Midbrain (tissue), 1 donor: ENCODE measurements at places on chromosomes 3 and 15.

- DNase-seq, result no peak
Measured at GRCh38 chr3:23004971-23005370, 198.2 kb upstream of the UBE2E2 start.

DNA sequence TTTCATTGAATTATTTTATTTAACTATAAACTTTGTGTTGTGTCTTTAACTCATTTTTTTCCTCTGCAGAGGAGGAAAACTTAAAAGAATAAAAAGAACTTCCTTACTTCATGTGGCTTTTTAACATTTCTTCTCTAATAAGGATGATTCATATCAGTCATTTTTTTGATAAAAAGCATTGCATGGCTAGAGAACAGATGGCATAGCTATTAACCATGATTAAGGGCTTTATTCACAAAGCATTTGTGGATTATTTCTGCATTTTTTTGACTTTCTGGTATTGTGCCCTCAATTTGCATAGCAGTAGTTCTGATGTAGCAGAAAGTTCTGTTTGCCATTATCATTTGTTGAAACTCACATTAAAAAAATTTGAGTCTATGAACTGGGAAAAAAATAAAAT, 540.8 kb downstream of the SI start:
- no peak for DNase-seq

DNA sequence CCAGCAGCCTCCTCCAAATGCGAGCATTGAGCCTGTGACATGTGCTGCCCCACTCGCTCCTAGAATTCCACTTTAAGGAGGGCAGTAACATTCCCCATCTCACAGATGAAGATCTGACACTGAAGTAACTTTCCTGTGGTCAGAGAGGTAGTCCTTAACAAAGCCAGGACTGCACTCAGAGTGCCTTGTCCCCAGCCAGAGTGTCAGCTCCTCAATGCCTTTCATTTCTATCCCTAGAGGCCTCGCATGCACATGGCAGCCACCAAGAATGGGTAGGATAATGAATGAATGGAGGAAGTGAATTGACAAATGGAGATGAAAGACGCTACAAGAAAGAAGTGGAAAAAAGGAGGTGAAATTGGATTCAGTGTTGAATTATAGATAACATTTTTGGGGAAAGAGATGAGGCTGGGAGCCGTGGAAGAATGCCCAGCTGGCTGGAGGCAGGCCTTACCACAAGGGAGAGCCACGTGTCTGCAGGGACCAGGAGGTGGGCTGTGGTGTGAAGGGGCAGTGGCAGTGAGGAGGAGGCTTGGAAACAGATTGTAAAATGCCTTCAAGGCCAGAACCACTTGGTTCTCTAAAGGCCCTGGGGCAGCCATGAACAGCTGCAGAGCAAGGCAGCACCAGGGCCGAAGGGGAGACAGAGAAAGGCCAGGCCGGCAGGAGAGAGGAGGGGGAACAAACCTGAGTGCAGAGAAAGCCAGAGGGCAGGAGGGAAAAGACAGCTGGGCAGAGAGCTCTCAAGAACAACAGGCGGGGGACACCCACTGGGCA, 10.4 kb downstream of the CFAP92 start:
- no peak for DNase-seq

- no peak for DNase-seq
Measured at GRCh38 chr3:37968813-37969595, 21.6 kb upstream of the VILL start.

- no peak for DNase-seq
Measured at GRCh38 chr3:47394881-47395280, 14.1 kb downstream of the PTPN23 start.

DNA sequence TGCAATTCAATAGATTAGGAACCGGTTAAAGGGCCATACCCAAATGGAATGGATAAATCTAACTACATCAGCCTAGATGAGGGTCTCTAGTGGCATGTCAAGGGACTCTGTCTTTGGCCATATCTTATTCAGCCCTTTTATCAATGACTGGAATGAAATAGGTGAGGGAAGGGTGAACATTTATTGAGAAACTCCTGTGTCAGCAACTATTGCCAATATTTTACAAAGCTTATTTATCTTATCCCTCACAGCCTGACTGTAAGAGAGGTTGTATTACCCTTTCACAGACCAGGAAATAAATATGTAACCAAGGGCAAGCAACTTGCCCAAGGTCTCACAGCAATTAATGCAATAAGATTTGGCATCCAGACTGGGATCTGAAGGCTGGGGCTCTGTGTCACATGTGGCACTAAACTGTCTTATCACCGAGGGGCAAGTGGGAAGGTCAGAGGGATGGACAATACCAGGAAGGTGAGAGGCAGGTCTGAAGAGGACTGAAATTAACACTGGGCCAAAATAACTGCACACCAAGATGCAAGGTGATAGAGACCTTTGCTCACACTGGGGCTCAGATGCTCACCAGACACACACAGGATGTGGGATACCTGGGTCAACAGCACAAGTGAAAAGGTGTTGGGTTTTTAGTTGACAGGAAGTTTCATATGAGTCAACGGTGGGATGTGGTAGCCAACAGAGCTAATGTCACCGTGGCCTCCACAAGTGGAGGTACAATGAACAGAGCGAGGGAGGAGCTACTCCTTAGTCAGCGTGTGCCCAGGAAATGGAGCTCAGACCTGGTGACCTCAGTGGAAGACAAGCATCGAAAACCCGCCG, 261.3 kb downstream of the RPLP1 start:
- DNase-seq, result no peak

- DNase-seq, result no peak
Measured at GRCh38 chr3:127789051-127789450, 33.3 kb downstream of the MGLL start.

- DNase-seq, result no peak
Measured at GRCh38 chr15:58731756-58732535, 17.6 kb downstream of the ADAM10 start.

DNA sequence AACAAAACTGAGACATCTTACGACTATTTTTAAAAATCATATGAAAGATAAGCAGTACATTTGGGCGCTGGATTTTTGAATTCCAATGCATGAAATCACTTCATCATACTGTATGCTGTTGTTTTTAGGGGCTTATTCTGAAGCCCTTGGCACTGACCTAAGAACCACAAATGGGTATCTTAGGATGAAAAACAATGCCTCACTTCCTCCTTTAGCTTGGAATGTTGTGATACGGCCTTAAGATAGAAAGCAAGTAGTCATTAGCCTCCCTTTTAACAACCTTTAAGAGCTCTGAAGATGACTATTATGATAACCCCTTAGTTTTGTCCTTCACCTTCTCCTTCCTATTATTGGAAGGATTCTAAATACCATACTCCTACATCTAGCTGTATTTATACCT, 289.8 kb downstream of the ARPP21 start:
- DNase-seq, result no peak

DNA sequence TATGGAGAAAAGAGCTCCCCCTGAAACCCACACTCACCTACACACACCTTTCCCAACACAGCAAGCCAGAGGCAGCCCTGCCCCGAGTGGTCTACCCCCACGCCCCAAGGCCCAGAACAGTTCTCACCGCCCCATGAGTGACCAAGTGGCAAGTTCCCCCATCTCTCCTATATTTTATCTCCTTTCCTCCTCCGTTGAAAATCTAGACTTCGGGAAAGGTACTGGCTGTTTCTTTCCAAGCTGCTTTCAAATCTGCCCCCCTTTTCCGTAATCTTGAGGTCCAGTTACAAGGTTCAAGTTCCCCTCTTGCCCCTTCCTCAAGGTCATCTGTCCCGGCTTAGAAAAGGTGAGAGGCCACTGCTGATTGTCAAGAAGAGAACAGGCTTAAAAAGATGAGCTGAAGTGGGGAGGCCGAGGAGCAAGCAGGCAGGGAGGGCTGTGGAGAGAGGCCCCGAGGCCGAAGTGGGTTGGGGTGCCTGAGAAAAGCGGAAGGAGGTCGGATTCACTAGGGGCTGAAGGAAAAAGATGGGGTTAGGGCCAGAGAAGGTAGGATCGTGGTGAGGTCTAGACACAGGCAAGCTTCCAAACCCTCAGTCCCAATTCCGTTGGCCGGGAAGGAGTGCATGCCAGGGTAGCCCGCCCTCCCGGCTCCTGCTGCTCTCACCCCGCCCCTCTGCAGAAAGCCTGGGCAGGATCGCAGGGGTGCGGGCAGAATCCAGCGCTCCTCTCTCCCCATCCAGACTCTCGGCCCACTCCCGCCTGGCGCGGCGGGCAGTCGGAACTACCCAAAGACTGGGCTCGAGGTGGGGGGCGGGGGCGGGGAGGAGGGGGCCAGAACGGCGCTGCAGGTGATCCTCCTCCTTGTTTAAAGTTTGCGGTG, 1.7 kb downstream of the SEMA5B start:
- no peak for DNase-seq

DNA sequence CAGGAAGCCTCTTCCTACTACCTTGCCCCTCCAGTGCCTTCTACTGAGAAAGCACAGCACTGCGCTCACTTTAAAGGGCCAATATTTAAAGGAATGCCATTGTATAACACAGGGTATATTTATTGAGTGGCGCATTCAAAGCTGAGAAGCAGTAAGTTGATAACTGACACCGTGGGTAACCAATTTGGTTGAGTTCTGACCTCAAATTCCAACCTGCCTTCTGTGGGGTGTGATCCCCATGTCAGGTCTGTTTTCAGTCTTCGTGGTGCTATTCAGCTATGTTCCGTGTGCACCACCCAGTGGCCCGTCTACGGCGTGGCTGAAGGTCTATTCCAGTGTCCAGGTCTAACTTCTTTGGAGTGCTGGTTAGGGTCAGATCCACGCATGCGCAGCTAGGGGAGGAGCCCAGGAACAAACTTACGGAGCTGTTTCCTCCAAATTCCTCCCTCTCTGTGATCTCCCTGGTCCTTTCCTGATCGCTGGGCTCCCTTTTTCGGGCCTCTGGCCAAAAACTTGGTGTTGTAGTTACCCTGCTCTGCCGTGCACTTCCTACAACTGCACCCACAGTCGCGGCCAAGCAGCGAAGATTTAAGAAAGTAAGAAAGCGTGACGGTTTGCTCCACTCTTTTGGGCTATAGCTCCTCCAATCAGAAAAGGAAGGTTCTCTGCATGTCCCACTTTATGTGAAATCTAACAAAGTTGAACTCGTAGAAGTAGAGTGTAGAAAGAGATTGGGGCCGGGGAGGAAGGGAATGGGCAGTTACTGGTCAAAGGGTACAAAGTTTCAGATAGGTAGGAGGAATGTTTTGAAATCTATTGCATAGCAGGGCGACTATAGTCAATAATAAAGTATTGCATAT, 7.7 kb downstream of the LRRC2 start:
- DNase-seq, result peak; percentile 51

DNA sequence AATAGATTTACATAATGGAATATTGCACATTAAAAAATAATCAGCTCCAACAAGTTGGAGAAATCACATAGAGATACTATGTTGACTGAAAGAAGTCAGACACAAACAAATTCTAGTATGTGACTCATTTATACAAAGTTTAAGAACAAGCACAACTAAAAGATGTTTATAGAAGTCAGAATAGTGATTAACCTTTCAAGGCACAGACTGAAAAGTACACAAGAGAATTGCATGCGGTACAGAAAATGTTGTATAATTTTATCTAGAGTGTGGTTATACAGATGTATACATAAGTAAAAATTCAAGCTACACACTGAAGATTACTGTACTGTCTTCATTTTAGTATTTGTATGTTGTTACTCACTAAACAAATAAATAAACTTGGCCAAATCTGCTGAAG, 19.3 kb upstream of the ATOSA start:
- DNase-seq, result no peak

DNA sequence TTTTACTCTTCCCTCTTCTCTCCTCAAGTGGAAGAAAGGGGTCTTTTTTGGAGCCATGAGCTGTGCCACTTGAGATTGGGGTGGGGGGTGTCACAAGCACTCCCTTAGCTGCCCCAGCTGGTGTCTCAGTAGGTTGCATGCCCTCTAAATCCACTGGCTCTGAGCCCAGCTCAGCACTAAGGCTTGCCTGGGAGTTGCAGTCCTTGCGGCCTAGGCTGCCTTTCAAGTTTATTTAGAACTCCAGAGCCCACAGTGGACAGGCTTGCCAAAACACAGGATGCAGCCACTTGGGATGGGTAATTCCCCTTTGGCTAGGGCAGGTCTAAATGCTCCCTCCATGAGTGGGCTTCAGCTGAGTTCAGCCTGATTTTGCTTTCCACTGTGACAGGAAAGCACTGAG, 24.7 kb downstream of the C3orf20 start:
- DNase-seq, result no peak

DNA sequence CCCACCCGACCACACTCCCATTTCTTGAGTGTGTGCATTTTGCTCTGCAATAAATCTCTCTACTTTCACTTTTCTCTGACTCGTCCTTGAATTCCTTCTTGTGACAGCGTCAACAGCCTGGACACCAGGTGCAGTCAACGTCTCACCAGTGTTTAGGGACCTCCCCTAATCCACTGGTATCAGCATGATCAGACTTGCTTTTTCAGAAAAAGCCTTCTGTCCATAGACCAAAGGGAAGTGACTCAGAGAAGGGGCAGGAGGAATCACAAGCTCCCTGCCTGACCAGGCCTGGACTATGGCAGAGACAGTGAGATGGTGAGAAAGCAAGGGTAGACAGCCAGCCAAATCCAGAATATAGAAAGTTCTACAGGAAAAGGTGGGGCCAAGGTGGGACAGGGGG, 15.5 kb downstream of the CCR5 start:
- no peak for DNase-seq

DNA sequence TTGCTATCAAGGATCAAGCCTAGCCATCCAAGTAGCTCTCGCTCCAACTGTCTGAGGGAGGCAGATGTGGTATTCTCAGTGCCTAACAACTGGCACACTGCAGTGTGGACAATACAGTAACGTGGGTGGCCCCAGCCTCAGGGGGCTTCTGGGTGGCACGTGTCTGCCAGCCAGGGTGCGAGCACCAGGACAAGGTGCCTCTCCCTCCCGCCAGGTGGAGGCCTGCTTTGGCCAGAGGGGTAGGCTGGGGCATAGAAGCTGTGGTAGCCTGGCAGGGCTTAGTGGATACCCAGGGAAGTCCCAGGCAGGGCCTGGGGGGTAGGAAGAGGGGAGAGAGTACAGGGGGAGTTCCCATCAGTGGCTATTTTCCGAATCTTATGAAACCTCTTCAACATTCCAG, 234.0 kb downstream of the PLCL2 start:
- DNase-seq, result no peak

DNA sequence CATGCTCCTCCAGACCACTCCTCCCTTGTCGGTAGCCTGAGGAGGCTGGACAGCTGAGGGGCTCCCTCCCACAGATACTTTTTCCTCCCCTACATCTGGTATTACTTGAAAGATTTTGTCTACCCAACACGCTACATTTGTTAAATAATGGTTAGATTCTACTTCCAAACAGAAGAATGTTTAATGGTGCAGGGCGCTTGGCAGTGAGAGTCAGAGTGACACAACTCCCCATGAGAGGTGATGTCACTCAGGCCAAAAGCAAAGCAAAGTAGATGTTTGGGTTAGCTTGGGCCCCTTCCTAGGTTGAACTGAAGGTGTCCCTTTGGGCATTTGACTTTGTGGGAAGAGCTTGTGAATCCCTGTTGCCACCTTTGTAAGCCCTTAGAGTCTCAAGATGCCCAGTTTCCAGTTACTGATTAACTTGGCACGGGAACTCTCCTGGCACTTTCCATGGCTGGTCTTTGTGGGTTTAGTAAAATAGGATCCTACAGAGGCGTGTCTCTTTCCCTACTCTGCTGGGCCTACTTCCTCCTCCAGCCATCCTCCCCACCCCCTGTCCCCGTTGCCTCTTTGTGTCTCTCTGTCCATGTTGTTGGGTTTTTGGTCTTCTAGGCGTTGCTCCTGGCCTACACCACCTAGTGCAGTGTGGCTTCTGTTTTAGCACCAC, 5.6 kb downstream of the LIMD1 start:
- no peak for DNase-seq
